ENCODE measurements at places on chromosomes 3 and 15.

DNA sequence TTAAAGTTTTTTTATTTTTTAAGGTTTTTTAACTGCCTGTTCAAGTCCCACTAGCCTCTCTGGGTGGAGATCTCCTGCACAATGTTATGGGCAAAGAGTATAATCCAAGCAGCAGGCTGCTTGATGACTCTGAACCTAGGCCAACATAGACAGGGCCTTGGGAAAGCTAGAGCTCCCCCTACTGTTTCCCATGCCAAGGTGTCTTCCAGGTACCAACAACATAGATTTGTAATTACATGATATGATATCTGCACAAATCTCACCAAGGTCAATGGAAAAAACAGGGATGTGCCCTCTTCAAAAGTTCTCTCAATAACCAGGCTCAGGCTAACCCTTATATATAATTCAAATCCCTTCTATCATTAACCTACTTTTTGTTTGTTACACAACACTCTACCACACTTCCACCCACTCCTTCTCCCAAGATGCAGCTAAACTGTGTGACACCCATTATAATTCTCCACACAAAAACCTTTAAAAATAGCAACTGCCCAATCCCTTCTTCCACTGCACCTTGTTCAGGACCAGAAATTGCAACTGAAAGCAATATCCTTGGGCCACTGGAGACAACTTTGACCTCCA lies 43.8 kb downstream of the RBM15B start:
- DNase-seq: peak; percentile 26

- no peak for DNase-seq
Measured at GRCh38 chr3:190615060-190615384, 101.1 kb downstream of the IL1RAP start.

DNA sequence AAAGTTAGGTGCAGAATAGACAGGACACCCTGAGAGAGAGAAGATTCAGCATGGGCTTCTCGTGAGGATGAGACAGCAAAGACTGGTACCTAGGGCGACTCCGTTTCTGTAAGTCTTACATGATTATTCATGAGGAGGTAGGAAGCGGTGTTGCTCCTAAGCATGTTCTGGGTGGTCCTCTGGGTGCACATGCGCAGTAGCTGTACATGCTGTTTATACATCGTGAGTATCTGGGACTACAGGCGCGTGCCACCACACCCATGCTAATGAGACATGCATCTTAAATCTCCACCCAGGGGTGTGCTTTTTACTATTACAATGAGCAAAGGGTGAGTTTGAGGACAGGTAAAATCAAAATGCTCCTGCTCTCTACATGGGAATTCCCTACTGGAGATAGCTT lies 12.3 kb downstream of the ALPK3 start:
- no peak for DNase-seq

- DNase-seq: no peak
Measured at GRCh38 chr15:44883199-44883877, 73.1 kb upstream of the TERB2 start.

DNA sequence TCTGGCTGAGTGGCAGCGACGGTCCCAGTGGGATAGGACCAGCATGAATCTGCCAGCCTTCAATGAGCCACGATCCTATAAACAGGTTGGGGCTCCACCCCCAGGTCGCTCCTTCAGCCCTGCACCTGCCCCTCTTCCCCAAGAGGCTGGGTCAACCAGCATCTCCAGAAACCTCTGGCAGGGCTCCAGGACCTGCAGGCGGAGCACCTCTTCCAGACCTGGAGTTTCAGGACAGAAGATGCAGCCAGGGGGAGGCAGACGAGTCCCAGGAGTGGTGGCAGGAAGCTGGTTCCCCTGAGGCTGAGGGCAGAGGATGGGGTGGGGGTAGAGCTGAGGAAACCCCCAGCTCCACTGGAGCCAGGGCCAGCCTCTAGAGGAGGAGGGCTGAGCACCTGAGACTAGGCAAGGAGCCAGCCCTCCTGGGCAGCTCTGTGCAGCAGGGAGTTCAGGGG lies at the start of gene PLA2G4D:
Gene PLA2G4D, minus strand, starts transcription at position 51 of the 452 bp plus-strand sequence. CDS start 103 bp downstream, outside the sequence.
- DNase-seq: no peak

DNA sequence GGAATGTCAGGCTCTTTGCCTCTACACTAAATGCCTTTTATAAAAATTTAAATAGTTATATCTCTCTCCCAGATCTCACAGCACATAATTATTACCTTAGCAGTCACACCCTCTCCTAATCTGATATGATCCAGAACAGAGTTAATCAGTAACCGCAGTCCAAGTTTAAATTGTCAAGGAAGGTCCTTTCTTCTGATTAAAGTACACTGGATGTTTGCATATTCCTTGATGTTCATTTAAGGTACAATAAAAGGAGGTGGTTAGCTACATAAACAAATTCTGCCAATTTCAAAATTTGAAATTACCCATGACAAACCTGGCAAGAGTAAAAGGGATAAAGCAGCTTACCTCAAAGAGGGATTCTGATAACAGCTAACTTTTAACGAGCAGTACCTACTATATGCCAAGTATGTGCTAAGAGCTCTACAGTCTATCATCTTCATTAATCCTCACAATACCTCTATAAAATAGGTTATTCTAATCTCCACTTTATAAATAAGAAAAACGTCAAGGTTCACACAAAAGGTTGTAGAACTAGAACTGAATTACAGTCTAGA lies 4.3 kb downstream of the GOLIM4 start:
- DNase-seq: no peak

- DNase-seq: no peak
Measured at GRCh38 chr15:57421551-57421950, 45.2 kb downstream of the CGNL1 start.

- no peak for DNase-seq
Measured at GRCh38 chr3:161081633-161082032, 23.5 kb downstream of the B3GALNT1 start.

All from stimulated activated CD4-positive, alpha-beta T cell treated with anti-CD3 and anti-CD28 coated beads, Interleukin-2, amount 100 ng/mL, for 24 hours (primary cell).